ENCODE measurements at places on chromosomes 16 and 17. TPM values are rescaled to one million over a fixed set of nuclear protein-coding genes. Genes with fewer than 3 reads are reported as not detected.

DNA sequence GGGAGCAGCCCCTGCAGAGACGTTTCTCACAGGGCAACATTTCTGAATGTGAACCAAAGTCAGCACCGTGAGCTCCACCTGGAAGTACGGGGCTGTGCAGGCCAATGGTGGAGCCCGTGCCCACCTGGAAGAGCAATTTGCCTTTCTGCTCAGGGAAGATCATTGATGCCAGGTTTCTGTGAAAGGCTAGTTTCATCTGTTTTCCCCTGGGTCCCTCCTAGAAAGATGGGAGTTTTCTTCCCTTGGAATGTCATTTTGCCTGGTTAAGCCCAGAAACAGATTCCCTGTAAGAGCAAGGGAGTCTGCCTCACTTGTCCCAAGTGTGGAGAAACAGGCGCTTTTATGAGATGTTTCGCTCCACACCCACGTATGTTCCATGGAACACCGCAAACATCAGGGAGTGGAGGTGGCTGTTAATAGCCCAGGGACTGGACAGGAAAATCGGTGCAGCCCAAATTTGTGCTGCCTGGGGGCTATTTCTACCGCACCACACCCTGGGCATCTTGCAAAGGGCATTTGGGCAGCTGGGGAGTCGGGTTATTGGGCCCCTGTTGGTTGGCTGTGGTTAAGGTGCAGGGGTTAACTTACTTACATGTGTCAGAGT is 2.6 kb downstream of the SLC6A4 start:
- H3K27ac ChIP-seq, result no peak overlapping the region
- DNase-seq, result no peak
- H3K27me3 ChIP-seq, result peaks cover 62% of the 10 kb centered on the region
- peaks cover 17% of the 10 kb centered on the region for H3K4me1 ChIP-seq
- no peak overlapping the region for H3K4me3 ChIP-seq

- no peak overlapping the region for H3K27ac ChIP-seq
- H3K4me3 ChIP-seq, result no peak overlapping the region
- DNase-seq, result no peak
- H3K27me3 ChIP-seq, result no peaks in the 10 kb centered on the region
- H3K4me1 ChIP-seq, result peaks cover 2% of the 10 kb centered on the region
These were observed 26.0 kb upstream of the ERN1 start for GRCh38 chr17:64155751-64156544.

Gene G6PC1
- not detected for total RNA-seq

Gene MT1X
- 31.1 TPM for total RNA-seq

Gene OR4D1
- 2.9 TPM for total RNA-seq

Gene TRAPPC2L
- 76.3 TPM for total RNA-seq

GRCh38 chr17:4066210-4066609 is 76.6 kb downstream of the ZZEF1 start:
- no peak overlapping the region for H3K27ac ChIP-seq
- no peaks in the 10 kb centered on the region for H3K4me1 ChIP-seq
- H3K4me3 ChIP-seq, result no peak overlapping the region
- DNase-seq, result no peak
- H3K27me3 ChIP-seq, result no peaks in the 10 kb centered on the region
- H3K36me3 ChIP-seq, result peaks cover 30% of the 10 kb centered on the region

Gene RDM1
- total RNA-seq, result not detected

GRCh38 chr17:563616-564015 is 151.0 kb downstream of the VPS53 start:
- H3K27ac ChIP-seq, result no peak overlapping the region
- peaks cover 1% of the 10 kb centered on the region for H3K4me1 ChIP-seq
- no peak for DNase-seq
- no peak overlapping the region for H3K4me3 ChIP-seq
- peaks cover 74% of the 10 kb centered on the region for H3K36me3 ChIP-seq

Gene ASPA
- total RNA-seq, result not detected

Gene SPNS3
- 4.3 TPM for total RNA-seq

Gene TMEM238L
- not detected for total RNA-seq

Gene CACNA1H
- total RNA-seq, result 2.3 TPM

DNA sequence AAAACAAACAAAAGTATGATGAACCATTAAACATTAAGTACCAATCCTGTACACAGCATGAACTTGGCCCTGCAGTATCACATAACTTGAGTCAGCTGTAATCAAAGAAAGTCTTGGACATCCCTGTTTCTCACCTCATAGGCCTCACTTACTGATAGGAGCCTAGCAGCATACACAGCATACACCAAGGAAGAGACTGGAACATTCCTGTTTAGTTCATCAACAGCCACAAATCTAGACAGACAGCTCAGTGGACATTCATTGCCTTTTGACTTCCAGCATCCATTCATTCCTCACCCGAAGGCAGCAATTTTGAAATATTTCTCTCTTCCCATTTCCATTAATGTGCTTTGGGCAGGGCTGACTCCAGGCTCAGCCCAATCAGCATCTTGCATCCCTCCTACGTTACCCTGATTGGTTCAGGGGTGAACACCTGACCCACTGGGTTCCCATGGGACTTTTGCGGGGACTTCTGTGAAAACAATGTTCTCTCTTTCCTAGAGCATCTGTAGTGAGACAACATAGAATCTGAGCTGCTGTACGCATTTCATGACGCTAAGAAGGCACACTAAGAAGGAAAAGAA is 336.7 kb upstream of the ZFHX3 start:
- no peak overlapping the region for H3K27ac ChIP-seq
- no peaks in the 10 kb centered on the region for H3K27me3 ChIP-seq
- DNase-seq, result no peak
- H3K36me3 ChIP-seq, result no peaks in the 10 kb centered on the region
- no peaks in the 10 kb centered on the region for H3K4me1 ChIP-seq

DNA sequence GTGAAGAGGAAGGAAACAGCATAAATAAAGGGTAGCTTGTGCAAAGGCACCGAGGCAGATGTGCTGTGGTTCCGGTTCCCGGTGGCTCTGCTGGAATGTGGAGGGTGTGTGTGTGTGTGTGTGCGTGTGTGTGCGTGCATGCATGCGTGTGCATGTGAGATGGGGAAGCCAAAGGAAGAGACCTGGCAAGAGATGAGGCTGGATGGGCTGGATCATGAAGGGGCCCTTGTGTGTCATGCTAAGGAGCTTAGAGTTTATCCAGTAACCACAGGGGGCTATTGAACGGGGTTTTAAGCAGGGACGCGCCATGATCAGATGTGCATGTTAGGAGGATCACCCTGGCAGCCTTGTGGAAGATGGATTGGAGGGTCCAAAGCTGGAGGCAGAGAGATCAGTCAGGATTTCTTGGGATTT is 8.3 kb downstream of the WSCD1 start:
- DNase-seq, result no peak
- H3K36me3 ChIP-seq, result no peaks in the 10 kb centered on the region
- no peak overlapping the region for H3K4me3 ChIP-seq

Gene CAPNS2
- total RNA-seq, result not detected

DNA sequence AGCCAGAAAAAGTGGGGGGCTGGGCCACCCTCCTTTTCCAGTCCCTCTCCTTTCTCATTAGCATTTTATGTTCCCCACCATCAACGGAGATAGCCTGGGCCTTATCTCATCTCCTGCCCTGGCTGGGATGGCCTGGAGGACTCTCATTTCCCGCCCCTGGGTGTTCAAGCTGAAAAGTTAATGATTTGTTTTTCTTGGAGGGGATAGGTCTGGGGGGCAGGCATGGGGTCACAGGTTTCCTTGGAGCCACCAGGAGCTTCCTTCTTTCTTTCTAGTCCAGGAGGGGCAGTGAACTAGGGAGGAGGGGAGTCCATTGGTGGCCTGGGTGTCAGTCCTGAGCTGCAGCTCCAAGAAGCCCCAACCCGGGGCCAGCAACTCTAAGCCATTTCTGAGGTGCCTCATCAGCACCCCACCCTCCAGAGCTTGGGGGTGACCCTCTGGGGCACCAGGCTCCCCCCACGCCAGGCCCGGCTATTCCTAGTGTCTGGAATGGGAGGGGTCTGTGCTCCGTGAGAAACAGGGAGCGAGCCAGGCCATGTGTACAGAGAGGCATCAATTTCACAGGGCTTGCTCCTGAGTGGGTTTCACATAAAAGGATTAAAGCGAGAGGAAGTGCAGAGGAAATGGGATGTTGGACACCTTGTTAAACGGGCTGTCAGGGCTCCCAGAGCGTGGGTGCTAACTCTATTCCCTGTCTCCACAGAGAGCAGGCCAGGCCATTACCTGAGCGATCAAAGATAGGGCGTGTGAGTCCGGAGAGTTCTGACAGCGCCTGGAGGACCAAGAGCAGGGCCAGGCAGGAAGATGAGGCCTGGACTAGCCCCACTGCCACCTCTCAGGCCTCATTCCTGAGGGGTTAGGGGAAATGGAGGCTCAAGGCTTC is 90.6 kb upstream of the LHX1 start:
- H3K27me3 ChIP-seq, result peaks cover 35% of the 10 kb centered on the region
- no peak overlapping the region for H3K4me3 ChIP-seq
- H3K36me3 ChIP-seq, result no peaks in the 10 kb centered on the region
- H3K4me1 ChIP-seq, result no peaks in the 10 kb centered on the region
- H3K27ac ChIP-seq, result no peak overlapping the region

DNA sequence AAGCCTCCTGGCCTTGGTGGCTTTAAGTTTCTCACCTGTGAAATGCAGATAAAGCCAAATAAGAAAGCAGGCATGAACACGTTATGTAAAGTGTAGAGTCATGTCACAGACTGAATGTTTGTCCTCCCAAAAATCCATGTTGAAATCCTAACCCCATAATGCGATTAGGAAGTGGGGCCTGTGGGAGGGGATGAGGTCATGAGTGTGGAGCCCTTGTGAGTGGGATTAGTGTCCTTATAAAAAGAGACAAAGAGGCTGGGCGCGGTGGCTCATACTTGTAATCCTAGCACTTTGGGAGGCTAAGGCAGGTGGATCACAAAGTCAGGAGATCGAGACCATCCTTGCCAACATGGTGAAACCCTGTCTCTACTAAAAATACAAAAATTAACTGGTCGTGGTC is 19.5 kb upstream of the C16orf78 start:
- no peak overlapping the region for H3K4me3 ChIP-seq
- H3K27me3 ChIP-seq, result peaks cover 11% of the 10 kb centered on the region
- H3K36me3 ChIP-seq, result no peaks in the 10 kb centered on the region

- peaks cover 23% of the 10 kb centered on the region for H3K4me1 ChIP-seq
- H3K27me3 ChIP-seq, result no peaks in the 10 kb centered on the region
- peak overlapping the region; percentile 93 for H3K27ac ChIP-seq
- DNase-seq, result no peak
These were observed 1.4 kb downstream of the NT5C start for GRCh38 chr17:75130059-75130631.

GRCh38 chr16:66834746-66835145 is 4.0 kb upstream of the NAE1 start:
- no peaks in the 10 kb centered on the region for H3K4me1 ChIP-seq
- DNase-seq, result no peak
- no peaks in the 10 kb centered on the region for H3K36me3 ChIP-seq

DNA sequence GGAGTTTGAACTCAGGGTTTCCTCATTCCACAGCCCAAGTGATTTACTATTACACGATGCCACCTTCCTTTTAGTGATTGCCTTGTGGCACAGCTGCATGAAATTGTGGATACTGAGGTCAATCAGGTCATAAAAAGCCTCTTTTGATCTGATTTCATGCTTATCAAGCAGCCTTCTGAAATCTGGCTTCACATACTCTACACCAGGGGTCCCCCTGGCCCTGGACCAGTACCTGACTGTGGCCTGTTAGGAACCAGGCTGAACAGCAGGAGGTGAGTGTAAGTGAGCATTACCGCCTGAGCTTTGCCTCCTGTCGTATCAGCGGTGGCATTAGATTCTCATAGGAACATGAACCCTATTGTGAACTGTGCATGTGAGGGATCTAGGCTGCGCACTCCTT is 13.8 kb downstream of the SLFN5 start:
- H3K36me3 ChIP-seq, result peaks cover 46% of the 10 kb centered on the region
- DNase-seq, result no peak
- H3K4me1 ChIP-seq, result peaks cover 79% of the 10 kb centered on the region
- H3K4me3 ChIP-seq, result peak overlapping the region; percentile 55

Data from naive thymus-derived CD8-positive, alpha-beta T cell (primary cell).